Stimulated activated CD4-positive, alpha-beta T cell treated with anti-CD3 and anti-CD28 coated beads, Interleukin-12 subunit alpha, Interleukin-12 subunit beta, amount 100 ng/mL, for 48 hours (primary cell): ENCODE measurements at places on chromosomes 2 and 18.

GRCh38 chr2:59462422-59463197 lies 1090.8 kb downstream of the BCL11A start:
- no peak for DNase-seq

- no peak for DNase-seq
These were observed 224.5 kb downstream of the CYP26B1 start for GRCh38 chr2:71923143-71923525.

DNA sequence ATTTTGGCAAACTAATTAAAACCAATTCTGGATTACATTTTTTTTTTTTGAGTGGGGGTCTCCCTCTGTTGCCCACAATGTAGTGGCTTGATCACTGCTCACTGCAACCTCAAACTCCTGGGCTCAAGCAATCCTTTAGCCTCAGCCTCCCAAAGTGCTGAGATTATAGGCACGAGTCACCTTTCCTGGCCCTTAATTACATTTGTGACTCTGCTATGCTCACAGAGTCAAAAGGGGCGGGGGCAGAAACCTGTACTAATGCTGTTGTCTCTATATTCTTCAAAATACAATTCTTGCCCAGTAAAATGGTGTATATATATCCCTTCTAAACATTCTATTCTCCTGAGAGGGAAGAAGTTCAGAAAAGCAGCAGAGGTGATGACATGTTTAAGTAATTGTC lies 23.2 kb downstream of the PRKD3 start:
- no peak for DNase-seq

GRCh38 chr18:3153107-3153704 lies 66.6 kb downstream of the MYOM1 start:
- no peak for DNase-seq
